ENCODE measurements at places on chromosomes 6 and 20.
A peak's percentile ranks its signal among the peaks of the same experiment; 100 is the strongest.

- no peak for DNase-seq
Observed at GRCh38 chr6:91672201-91672600, 1085.3 kb upstream of the MAP3K7 start.

DNA sequence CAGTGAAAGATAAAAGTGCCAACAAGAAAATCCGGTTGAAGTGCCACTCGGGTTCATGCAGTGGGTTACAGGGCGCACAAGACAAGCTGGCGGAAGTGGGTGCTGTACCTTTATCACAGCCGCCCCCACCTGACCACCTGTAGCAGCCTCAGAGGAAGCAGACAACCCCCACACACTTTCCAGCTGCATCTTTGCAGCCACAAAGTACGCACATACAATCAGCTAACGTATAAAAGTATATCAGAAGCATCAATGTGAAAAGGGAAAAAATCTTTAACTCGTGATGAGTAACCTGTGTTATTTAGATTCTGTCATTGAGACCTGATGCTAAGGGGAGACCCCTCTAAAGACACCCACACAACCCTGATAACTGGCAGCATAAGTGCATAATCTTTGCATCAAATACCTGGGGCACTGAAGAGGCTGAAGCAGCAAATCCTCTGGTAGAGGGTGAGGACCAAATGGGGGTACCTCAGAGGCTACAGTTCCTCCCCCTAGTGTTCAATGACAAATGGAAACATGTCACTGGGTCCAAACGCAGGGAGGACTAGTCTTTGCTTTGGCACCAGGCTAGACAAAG lies 22.1 kb downstream of the BACH2 start:
- peak; percentile 81 for DNase-seq

DNA sequence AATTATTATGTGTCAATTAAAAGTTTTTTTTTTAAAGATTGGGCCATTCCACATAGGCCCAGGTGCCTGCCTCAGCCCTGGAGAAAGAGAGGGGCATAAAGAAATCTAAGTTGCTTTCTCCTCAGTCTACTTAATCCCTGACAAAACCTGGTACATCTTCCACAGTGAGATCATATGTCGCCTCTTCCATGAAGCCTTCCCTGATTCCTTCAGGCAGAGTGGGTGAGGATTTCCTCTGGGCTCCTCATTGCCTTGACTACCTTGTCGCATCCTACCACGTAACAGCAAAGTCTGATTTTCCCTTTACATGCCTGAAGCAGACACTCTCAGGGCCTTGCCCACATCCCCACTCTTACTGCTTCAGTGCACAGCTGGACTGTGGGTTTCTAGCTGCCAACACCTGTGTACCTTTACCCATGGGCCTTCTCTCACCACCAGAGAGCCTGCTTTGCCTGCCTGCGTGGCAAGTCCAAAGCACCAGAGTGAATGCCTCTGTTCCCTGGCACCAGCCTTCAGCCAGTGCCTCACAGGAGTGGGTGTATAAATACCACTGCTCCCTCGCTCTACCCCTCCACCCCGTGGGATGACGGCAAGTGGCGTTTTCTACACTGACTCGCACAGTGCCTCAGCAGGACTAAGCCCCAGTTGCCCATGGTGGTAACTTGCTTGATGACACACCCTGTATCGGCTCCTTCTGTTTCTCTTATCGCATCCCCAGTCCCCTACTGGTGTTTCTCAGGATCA lies 68.0 kb downstream of the EYA2 start:
- no peak for DNase-seq

- DNase-seq, result no peak
Observed at GRCh38 chr6:46288835-46289234, 118.1 kb upstream of the ENPP5 start.

DNA sequence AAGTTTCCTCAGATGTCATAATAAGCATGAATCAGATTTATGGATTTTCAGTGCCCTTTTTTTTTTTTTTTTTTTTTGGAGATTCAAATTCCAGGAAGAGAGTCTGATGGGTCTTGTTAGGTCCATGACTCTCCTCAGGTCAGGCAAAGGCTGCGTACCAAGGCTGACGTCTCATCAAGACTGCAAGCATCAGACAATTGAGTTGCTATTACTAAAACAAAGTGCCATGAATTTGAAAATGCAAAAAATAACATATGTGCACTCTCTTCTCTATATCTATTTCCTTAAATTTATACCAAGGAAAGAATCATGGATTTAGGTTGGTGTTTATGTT lies 134.7 kb downstream of the FAM83B start:
- no peak for DNase-seq

DNA sequence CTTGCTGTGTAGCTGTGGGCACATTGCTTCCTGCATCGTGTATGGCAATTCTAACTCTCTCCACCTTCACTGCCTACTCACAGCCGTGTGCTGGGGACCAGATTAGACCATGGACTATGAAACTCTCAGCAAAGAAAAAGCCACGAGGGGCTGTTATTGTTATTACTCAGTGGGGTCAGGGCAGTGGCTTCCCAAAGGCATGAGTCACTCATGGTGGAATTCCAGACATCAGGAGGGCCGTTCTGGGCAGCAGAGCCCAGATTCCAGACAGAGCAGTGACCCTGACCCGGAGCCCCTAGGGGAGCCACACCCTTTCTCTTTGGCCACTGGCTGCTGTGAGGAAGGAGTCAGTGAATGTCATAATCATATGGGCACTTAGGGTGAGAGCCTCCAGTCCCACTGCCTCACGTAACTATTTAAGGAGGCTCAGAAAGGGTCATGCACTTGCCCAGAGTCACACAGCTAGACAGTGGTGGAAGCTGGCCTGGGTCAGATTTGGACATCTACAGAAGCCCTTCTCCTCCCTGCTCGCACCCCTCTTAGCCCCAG lies 22.2 kb upstream of the CCN5 start:
- DNase-seq, result no peak

- no peak for DNase-seq
Observed at GRCh38 chr20:64048402-64049044, 916 bp downstream of the SOX18 start.

- peak; percentile 72 for DNase-seq
Observed at GRCh38 chr6:27312146-27312949, at the start of gene POM121L2. TSS of gene POM121L2 (minus strand) at chr6:27312273. CDS start at chr6:27312170, 103 bp downstream.

DNA sequence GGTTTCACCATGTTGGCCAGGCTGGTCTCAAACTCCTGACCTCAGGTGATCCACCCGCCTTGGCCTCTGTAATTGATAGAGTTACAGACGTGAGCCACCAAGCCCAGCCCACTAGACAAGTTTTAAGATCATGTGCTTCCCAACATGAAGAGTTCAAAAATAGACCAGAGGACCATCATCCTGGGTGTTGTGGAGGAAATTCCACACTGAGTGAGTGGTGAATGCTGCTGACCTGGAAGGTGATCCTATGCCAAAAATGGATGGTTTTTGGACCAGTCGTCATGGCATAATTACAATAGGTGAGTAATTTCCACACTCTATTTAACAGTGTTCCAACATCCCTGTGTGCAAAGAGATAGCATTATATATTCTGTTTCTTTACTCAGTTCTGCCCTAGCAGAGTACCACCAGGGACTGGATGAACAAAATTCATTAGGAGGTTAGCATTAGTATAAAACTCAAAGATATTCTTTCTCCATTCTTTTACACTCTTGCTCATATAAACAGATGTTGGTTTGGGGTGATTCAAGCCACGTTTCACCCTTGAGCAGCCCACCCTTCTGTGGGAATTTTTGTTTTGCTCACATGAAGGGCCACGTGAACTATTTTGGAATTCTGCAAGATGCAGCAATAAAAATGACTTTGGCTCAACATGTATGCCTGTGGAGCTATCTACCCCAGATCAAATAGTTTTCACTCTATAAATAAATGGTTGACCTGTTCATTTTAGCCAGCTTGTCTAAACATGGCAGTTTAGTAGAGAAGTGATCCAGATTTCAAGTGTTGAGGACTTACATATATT lies 206.2 kb upstream of the TCF21 start:
- DNase-seq, result no peak

GRCh38 chr20:6940048-6940447 lies 172.6 kb downstream of the BMP2 start:
- DNase-seq, result peak; percentile 8

All from activated CD4-positive, alpha-beta T cell treated with anti-CD3 and anti-CD28 coated beads, Interleukin-10, Interleukin-2, amounts not matched to agents 100 ng/mL and 50 ng/mL, durations not matched to agents 16 hours and 8 hours (primary cell).